ENCODE measurements at places on chromosomes 1 and 21. TPM values are rescaled to one million over a fixed set of nuclear protein-coding genes. Genes with fewer than 3 reads are reported as not detected.

CAMSAP2 gene
- total RNA-seq = 38.2 TPM

GJA9 gene
- not detected for total RNA-seq

TMEM82 gene
- total RNA-seq = not detected

RAB25 gene
- not detected for total RNA-seq

CFAP45 gene
- total RNA-seq = 0.93 TPM

Data from HFFc6 (cell line).